Renal pelvis (tissue), 12 donors: ENCODE measurements at places on chromosomes 12 and 14. TPM values are rescaled to one million over a fixed set of nuclear protein-coding genes. Genes with fewer than 3 reads are reported as not detected.

ACSM4 gene
- not detected for polyA plus RNA-seq

ITGA7 gene
- 38.9 TPM for polyA plus RNA-seq

AMDHD1 gene
- 1.7 TPM for polyA plus RNA-seq

ALKBH2 gene
- 34.3 TPM for polyA plus RNA-seq

MMP17 gene
- 1.2 TPM for polyA plus RNA-seq

WIF1 gene
- polyA plus RNA-seq = 4.1 TPM

BDKRB1 gene
- polyA plus RNA-seq = 0.87 TPM

BBOF1 gene
- 21.4 TPM for polyA plus RNA-seq

PGF gene
- polyA plus RNA-seq = 9.1 TPM

ADAM20 gene
- 0.06 TPM for polyA plus RNA-seq

GLIPR1 gene
- 13.2 TPM for polyA plus RNA-seq

WNT5B gene
- 5.6 TPM for polyA plus RNA-seq
